ENCODE measurements at places on chromosomes 13 and 19.

GRCh38 chr13:37109051-37109678 is 3.7 kb upstream of the CSNK1A1L start:
- DNase-seq = no peak

DNA sequence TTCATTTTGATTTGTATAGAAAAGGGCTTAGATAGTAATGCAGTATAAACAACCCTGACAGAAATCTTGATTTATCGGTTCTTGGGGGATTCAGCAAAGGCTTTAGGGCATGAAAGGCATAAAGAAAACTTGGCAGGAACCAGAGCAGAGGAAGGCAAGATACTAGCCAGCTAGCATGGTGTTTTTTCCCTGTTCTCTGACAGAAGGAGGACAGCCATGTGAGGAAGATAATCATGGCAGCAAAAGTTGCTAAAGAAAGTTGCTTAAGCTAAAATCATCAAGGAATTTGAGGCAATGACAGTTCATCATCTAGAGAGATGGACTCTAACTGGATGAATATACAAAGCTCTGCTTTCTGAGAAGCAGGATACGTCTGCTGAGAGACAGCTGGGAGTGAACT is 294.1 kb downstream of the KCNRG start:
- no peak for DNase-seq

- DNase-seq = no peak
Measured at GRCh38 chr13:103224804-103225203, 158.6 kb upstream of the SLC10A2 start.

- DNase-seq = no peak
Measured at GRCh38 chr13:46486270-46486669, 66.7 kb upstream of the LRCH1 start.

GRCh38 chr13:97017322-97017721 is 23.0 kb upstream of the OXGR1 start:
- no peak for DNase-seq

DNA sequence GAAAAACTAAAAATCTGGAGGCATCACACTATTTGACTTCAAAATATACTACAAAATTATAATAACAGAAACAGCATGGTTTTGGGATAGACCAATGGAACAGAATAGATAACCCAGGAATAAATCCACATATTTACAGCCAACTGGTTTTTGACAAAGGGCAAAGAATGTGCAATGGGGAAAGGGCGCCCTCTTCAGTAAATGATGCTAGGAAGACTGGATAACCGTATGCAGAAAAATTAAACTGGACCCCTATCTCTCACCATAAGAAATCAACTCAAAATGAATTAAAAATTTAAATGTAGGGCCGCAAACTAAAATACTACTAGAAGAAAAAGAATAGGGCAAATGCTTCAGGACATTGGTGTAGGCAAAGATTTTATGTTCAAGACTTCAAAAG is 440.5 kb upstream of the SGCG start:
- no peak for DNase-seq

DNA sequence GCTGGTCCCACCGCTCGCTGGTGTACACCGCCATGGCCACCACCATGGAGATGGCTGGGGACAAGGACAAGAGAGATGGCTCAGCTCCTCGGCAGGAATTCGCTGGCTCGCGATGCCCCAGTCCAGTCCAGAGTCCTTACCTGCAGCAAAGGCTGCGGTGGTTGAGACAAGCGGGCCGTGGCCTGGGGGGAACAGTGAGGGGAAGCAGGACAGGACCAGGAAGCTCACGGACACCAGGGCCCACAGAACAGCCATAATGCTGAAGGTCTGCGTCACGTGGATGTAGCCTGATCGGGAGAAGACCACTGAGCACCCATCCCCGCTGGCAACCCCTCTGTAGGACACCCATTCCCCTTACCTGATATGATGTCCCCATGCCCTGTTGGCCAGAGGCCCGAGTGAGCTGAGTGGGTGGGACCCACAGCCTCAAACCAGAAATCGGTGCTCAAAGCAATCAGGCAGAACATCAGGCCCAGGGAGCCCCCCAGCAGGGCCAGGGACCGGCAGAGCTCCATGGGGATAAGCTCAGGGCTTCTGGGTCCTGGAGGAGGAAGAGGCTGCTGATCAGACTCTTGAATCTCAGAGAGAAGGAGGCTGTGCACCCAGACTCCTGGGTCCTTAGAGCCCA is 319 bp downstream of the NKG7 start:
- no peak for DNase-seq

- DNase-seq = no peak
Measured at GRCh38 chr13:98301721-98302120, 124.7 kb upstream of the RNF113B start.

DNA sequence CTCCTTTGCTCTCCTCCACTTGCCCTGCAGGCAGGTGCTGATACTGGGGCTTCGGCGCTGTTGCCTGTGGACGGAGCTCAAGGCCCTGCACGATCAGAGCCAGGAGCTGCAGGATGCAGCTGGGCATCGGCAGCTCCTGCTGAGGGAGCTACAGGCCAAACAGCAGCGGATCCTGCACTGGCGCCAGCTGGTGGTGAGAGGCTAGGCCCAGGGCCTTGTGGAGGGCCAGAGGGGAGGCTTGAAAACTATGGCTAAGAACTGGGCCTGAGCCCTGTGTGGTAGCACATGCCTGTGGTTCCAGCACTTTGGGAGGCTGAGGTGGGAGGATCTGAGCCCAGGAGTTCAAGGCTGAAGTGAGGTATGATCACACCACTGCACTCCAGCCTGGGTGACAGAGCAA is 6.3 kb downstream of the HAUS5 start:
- no peak for DNase-seq

GRCh38 chr13:109743706-109744453 is 42.5 kb downstream of the IRS2 start:
- DNase-seq = peak; percentile 13

GRCh38 chr19:40143612-40144011 is 47.6 kb upstream of the MAP3K10 start:
- DNase-seq = no peak

GRCh38 chr19:28847468-28847867 is 365.5 kb downstream of the UQCRFS1 start:
- DNase-seq = no peak

DNA sequence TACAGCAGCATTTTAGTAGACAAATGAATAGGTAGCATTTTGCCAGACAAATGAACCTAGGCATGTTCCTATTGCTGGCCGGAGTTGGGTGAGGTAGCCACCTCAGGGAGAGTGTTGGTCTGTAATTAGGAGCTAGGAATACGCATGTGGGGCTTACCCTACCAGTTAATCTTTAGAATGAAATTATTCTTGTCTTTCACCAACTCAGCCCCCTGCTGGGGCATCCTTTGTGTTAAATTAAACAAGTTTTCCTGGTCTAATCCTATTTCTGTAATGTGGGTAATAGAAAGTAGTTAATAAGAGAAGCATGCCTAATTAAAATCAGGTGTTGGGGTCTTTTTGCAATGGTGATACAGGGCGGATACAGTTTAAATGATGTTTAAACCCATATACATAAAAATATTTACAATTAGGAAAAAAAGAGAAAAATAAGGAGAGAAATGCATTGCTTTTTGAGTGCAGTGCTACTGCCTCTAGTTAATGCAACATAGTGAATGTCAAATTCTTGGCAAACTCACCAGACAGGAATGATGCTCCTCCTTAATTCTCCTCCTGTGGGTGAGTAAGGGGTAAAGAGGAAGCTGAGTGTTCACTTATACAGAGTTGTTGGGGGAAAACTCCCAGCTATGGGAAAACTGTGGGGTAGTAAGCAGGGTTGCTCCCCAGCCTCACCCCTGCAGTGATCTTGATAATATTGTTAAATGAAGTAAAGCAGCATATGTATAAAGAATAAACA is 276.4 kb upstream of the EDNRB start:
- DNase-seq = no peak

GRCh38 chr13:41456768-41457588 is at the start of gene RGCC:
Gene RGCC (plus strand): TSS chr13:41457550. CDS start chr13:41457708, 158 bp downstream.
- peak; percentile 91 for DNase-seq

DNA sequence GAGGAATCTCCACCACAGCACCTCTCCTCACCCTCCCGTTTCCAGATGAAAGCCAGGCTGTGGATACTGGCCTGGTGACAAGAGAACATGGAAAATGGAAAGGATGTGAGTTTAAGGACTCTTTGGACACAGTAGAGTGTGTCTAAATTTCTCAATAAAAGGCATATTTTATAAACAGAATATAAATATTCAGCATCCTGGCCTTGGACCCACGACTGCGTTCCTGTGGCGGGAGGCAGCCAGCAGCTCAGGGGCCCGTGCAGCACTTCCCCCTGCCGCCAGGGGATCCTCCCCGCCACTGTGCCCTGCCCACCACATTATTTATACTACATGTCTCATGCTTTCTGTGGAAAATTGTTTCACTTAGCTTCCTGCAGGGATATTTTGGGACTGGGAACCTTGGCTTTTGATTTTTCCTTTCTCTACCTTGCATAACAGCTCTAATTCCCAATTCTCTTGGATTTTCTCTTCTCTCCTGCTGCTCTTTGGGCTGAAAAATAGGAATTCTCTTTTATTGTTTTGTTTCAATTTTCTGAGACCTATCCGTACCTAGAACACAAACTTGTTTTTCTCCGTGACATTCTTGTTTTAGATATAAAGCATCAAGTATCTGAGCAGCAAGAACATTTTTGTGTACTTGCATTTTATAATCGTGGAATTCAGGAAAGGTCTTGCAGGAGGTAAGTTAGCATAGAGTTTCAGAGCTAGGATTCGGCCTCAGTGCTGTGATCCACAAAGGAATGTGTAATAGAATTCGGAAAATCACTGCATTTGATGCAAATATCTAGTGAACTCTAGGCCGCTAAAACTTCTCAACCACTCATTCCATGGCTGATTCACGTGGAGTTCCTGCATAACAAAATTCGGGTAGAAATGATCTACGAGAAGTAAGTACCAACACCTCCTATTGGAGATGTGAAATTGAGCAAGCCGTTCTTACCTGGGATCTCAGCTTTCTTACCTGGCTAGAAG is 107.7 kb upstream of the SPATA13 start:
- DNase-seq = no peak

- DNase-seq = no peak
Measured at GRCh38 chr13:53017433-53017970, 11.1 kb upstream of the OLFM4 start.

DNA sequence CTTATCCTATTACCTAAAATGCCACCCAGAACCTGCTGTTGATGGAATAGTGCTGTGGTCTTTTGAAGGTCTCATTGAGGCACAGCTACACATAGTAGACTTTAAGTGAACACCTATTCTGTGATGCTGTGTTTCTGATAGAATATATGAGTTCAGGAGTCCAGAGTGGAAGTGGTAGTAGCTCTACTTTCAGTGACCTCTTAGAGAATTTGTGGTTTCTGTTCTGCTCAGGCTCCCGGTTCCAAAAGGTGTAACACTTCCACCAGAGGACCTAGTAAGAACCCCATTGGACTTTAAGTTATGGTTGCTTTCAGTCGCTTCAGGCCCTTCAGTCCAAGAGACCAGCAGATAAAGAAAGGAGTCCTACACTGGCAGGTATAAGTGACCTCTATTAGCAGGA is 11.4 kb upstream of the MYCBP2 start:
- DNase-seq = no peak

DNA sequence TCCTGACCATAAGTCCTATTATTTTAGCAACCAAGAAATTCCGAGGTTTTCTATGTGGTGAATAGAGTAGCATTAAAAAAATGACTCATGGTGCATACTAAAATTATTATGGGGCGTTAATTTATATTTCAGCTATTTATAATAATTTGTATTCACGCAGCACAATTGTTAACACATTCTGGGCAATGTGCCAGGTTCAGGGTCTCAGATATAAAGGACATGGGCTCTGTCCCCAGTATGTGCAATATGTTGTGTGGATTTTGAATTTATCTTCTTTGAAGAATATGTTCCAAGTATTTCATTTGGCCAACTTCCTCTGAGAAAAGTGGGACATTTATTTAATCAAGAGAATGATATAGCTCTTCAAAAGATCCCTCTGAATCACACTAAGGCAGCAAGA is 1434.7 kb upstream of the PRR20A start:
- no peak for DNase-seq

DNA sequence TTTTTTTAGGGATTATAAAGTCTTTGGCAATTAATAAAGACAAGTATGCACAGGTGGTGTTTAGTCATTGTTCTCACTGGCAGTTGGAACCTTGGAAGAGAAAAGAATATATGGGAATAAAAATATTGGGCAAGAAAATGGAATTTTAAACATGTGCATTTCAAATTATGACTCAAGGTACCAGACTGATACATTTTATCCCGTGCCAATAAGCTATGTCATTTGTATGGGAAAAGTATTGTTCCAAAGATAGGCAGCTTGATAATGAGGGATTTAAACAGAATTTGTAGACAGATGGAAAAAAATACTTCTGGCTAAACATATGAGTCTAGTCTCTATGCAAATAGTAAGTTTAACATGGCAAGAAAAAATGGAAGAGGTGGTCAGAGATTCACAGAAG is 169.5 kb upstream of the UFM1 start:
- DNase-seq = no peak

DNA sequence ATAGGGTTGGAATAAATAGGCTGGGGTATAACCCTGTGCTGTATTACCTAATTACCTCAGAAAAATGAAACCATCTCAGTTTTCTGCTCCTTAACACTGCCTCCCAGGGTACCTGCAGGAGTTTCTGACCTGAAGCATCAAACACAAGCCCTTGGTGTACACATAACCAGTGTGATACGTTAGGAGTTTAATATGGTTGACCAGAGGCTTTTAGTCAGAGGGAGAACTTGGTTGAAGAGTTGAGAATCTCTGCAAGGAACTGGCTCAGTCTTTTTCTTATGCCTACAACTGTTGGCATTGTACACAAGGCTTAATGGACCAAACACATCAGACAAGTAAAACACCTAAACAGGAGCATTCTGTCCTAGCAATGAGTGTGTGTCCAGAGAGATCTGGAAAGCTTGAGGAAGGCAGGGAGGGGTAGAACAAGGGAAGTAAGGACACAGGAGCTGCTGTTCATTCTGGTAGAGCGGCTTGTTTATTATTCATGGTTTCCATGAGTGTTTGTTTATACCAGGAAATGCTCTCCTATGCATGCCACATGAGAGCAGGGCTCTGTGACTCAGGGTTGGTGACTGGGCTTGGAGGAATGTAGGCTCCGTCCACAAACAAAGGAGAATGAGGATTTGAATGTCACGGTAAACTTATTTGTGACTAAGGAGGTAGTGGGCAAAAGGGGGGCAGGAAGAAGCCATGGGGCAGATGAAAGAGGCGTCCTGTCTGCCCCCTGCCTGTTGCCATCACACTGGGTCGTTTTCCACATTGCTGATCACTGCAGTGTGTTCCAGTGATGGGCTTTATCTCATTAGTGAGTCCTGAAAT is 11.9 kb upstream of the SPATA13 start:
- DNase-seq = no peak

DNA sequence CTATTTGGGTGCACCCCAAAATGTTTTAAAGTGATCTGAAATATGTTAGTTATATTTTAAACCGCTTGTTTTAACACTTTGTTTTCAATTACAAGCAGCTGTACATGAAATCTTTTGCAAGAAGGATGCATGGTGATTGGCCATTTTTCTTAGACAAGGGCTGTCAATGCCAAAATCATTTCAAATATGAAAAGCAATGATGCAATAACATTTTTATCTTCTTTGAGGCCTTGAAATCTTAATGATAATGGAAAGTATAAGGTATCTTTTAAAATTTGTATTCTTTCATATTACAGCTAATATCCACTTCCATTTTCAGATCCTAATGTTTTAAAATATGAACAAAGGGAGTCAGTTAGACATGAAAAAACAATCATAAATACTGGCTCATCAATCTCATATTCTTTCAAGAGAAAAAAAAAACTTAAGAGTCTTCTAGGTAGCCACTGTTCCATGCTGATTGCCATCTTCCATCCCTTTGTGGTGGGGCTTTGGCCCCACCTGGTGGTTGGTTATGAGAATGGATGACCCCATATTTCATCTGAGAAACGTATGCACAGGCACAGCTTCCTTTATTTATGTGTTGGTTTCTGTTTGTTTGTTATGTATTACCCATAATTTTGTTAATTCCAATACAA is 330.3 kb upstream of the MIR17HG start:
- peak; percentile 17 for DNase-seq

GRCh38 chr13:78601874-78602560 is 1.3 kb downstream of the POU4F1 start:
- DNase-seq = no peak

Data from stimulated activated CD4-positive, alpha-beta T cell treated with anti-CD3 and anti-CD28 coated beads, Interleukin-2, amount 100 ng/mL, for 48 hours (primary cell).